Lung (tissue), 17 donors: ENCODE measurements at places on chromosomes 2 and 18.

DNA sequence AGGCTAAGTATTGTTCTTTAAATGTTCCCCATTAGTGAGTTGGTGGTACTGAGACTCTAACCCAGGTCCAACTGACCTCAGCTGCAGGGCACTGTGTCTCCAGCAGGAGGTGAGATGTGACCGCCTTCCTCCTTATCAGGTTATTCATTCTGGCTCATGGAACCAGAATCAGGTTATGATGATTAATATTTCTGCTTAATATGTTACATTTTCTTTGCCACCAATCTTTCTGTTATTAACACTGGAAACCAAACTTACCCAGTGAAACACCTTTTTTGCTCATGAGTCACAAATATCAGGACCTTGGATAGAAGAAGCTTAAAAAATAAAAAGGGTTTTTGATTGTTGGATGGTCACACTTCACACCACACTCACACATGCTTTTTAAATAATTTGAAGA, 85.4 kb downstream of the DPP4 start:
- no peaks in the 10 kb centered on the region for H3K27me3 ChIP-seq
- H3K36me3 ChIP-seq: no peaks in the 10 kb centered on the region
- no peak overlapping the region for H3K4me3 ChIP-seq
- H3K27ac ChIP-seq: no peak overlapping the region
- no peaks in the 10 kb centered on the region for H3K4me1 ChIP-seq

DNA sequence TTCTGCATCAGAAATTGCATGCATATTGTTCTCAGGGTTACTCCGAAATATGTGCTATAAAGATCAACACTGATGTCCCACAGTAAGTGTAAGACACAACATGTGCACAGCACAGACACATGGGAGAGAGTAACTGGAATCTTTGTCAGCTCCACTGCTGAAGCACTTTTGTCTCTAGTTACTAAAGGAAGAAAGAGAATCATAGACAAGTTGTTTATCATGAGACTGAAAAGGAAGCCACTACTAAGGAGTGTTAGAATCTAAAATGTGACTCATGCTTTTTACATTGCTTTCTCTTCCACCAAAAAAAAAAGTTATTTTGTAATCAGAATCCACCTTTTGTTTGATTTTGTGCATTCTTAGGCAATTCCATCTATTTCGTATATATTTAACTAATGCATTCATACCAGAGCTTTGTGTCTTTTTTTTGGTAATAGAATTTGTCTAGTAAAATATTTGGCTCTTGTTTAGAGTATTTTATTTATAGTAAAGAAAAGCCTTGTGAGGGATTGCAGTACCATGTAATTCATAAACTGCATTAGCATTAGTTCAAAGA, 502.4 kb downstream of the FBXO15 start:
- no peaks in the 10 kb centered on the region for H3K27me3 ChIP-seq
- no peak overlapping the region for H3K27ac ChIP-seq
- DNase-seq: no peak
- H3K36me3 ChIP-seq: no peaks in the 10 kb centered on the region
- H3K4me3 ChIP-seq: no peak overlapping the region

DNA sequence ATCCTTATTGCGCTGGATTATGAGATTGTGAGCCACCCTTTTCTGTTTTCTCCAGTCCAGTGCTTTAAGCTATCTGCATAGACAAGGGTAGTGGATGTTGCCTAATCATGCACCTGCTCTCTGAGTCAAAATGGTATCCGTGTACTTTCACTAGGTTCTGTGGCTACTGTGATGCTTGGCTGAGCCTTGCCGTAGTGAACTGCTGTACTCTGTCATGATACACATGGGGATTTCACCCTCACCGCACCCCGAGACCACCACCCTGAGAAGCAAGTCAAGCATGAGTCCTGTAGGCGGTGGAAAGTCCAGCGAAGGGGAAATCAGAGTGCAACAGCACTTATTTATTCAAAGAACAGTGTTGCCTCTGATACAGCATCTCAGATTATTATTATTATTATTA, 55.0 kb downstream of the ARHGAP25 start:
- no peak overlapping the region for H3K4me3 ChIP-seq
- H3K4me1 ChIP-seq: peaks cover 7% of the 10 kb centered on the region
- H3K36me3 ChIP-seq: no peaks in the 10 kb centered on the region
- no peak for DNase-seq
- no peak overlapping the region for H3K27ac ChIP-seq
- no peaks in the 10 kb centered on the region for H3K27me3 ChIP-seq

- no peak overlapping the region for H3K27ac ChIP-seq
- no peaks in the 10 kb centered on the region for H3K27me3 ChIP-seq
- no peak for DNase-seq
- H3K4me1 ChIP-seq: no peaks in the 10 kb centered on the region
- no peak overlapping the region for H3K4me3 ChIP-seq
Measured at GRCh38 chr2:653645-654425, 23.4 kb downstream of the TMEM18 start.

GRCh38 chr2:1739961-1740715, 4.2 kb downstream of the PXDN start:
- DNase-seq: no peak
- H3K4me3 ChIP-seq: no peak overlapping the region
- H3K4me1 ChIP-seq: peaks cover 23% of the 10 kb centered on the region
- no peaks in the 10 kb centered on the region for H3K27me3 ChIP-seq
- no peaks in the 10 kb centered on the region for H3K36me3 ChIP-seq
- H3K27ac ChIP-seq: no peak overlapping the region

- no peak overlapping the region for H3K4me3 ChIP-seq
- H3K36me3 ChIP-seq: no peaks in the 10 kb centered on the region
- H3K27ac ChIP-seq: no peak overlapping the region
- no peak for DNase-seq
- H3K27me3 ChIP-seq: no peaks in the 10 kb centered on the region
- H3K4me1 ChIP-seq: no peaks in the 10 kb centered on the region
Measured at GRCh38 chr2:133977405-133977804, 276.5 kb upstream of the MGAT5 start.

GRCh38 chr2:181786371-181787228, 104.9 kb upstream of the ITPRID2 start:
- no peak for DNase-seq
- H3K27me3 ChIP-seq: no peaks in the 10 kb centered on the region

- H3K27ac ChIP-seq: no peak overlapping the region
- no peak overlapping the region for H3K4me3 ChIP-seq
- no peaks in the 10 kb centered on the region for H3K4me1 ChIP-seq
- DNase-seq: peak; percentile 9
- no peaks in the 10 kb centered on the region for H3K27me3 ChIP-seq
- H3K36me3 ChIP-seq: no peaks in the 10 kb centered on the region
Measured at GRCh38 chr2:141468761-141469160, 662.1 kb downstream of the LRP1B start.

DNA sequence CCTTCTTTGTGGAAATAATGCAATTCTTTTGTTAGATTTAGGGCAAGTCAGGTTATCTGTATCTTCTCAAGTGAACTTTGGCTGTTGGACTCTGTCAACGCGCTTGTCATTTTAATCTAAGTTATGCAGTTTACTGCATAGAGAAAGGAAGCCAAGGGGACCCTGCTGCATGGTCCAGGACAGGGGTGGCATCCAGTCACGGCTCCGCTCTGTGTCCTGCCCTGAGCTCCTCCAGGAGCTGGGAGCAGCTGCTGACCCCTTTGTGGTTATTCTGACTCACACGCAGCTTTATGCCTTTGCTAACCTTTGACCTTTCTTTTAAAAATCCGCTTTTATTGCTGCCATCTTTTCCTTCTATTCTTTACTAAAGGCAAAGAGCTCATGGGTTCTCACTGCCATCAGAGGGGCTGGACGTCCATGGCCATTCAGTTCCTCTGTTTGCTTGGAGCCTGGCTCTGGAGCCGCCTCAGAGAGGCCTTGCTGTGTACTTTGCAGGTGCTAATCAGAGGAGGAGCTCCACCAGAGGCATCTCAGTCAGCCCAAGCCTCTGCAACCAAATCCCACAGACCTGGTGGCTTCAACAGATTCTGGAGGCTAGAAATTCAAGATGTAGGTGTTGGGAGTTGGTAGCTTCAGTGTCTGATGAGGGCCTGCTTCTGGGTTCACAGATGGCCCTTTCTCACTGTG, 39.3 kb downstream of the SNTG2 start:
- no peaks in the 10 kb centered on the region for H3K27me3 ChIP-seq
- H3K36me3 ChIP-seq: no peaks in the 10 kb centered on the region
- no peak overlapping the region for H3K4me3 ChIP-seq
- no peak for DNase-seq
- H3K27ac ChIP-seq: no peak overlapping the region

DNA sequence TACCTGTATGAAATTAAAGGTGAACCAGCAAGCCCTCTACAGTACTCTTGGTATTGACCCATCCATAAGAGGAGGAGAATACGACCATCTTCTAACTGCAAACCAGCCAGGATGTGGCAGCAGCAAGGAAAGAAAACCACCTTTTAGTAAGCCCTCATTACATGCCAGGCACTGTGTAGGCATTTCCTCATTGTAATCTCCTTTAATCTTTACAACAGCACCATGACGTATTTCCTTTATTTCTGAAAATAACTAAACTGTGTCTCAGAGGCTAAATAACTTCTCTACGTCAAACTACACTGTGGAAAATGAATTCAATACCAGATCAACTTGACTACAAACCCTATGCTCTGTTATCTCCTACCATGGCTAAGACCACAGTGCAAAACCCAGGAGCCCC, 18.2 kb downstream of the WDR35 start:
- H3K4me3 ChIP-seq: no peak overlapping the region
- H3K4me1 ChIP-seq: no peaks in the 10 kb centered on the region
- peaks cover 6% of the 10 kb centered on the region for H3K36me3 ChIP-seq
- DNase-seq: no peak
- H3K27me3 ChIP-seq: no peaks in the 10 kb centered on the region
